ENCODE measurements at places on chromosomes 1 and 21. TPM values are rescaled to one million over a fixed set of nuclear protein-coding genes. Genes with fewer than 3 reads are reported as not detected.

The CCDC27 gene
- total RNA-seq, result not detected

DNA sequence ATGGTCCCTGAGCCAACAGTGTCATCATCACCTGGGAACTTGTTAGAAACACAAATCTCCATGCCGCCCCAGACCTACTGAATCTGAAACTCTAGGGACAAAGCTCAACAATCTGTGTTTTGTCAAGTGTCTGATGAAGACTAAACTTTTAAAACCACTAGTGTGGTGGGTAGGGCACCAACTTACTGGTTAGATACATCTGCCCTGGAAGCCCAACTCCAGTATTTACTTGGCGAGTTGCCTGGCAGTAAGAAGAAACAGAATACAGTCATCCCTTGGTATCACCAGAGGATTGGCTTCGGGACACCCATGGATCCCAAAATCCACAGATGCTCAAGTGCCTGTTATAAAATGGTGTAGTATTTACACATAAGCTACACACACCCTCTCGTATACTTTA, 367.9 kb upstream of the DUSP10 start:
- no peak for DNase-seq

The MTR gene
- 21.7 TPM for total RNA-seq

The AMY1C gene
- total RNA-seq, result not detected

The MPL gene
- 0.81 TPM for total RNA-seq

DNA sequence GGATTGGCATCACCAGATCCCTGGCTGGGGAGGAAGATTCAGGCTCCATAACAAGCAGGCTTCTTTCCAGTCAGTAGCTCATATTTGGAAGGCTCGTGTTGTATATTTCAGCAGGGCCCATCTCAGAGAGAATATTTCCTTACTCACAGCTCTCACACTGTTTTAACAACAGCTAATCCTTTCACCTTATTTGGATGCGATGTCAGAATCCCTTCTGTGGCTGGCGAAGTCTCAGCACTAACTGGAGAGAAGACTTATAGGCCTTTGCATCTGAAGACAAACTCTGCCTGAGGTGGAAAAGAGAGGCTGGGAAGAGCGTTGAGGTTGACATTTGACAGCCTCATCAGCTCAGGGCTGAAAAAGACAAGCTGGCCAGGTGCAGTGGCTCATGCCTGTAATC, 47.2 kb upstream of the CAPZB start:
- no peak for DNase-seq

The CELA3A gene
- 1.0 TPM for total RNA-seq

- no peak for DNase-seq
These were observed 1.5 kb downstream of the RALGPS2 start for GRCh38 chr1:178726545-178726944.
